Cardiac atrium fibroblast (primary cell): ENCODE measurements at places on chromosomes 12 and 14. TPM values are rescaled to one million over a fixed set of nuclear protein-coding genes. Genes with fewer than 3 reads are reported as not detected.

Gene IL31
- not detected in 2 replicates for total RNA-seq

Gene CLEC4C
- not detected in 2 replicates for total RNA-seq

Gene RAN
- 296 and 309 TPM in 2 replicates for total RNA-seq

Gene SLC10A1
- not detected in 2 replicates for total RNA-seq

Gene KRT83
- total RNA-seq: not detected in 2 replicates

Gene IL26
- total RNA-seq: 0.32 TPM in 1 of 2 replicates, not detected in the other

Gene DLGAP5
- total RNA-seq: 5.4 and 7.8 TPM in 2 replicates

Gene ACOT4
- total RNA-seq: 0.49 and 1.4 TPM in 2 replicates

Gene B4GALNT1
- total RNA-seq: 0.16 and 0.18 TPM in 2 replicates

Gene NR4A1
- 22.0 and 122 TPM in 2 replicates for total RNA-seq

Gene SIX1
- under 0.01 and 0.18 TPM in 2 replicates for total RNA-seq

Gene GUCY2C
- total RNA-seq: not detected in 2 replicates

Gene KRT8
- 12.8 and 17.9 TPM in 2 replicates for total RNA-seq

Gene TAS2R42
- not detected in 2 replicates for total RNA-seq

Gene BMAL2
- total RNA-seq: 1.8 and 6.2 TPM in 2 replicates

Gene MUCL1
- not detected in 2 replicates for total RNA-seq

Gene IFI27L1
- 11.3 and 17.3 TPM in 2 replicates for total RNA-seq

Gene LRP1
- 236 and 285 TPM in 2 replicates for total RNA-seq

Gene PMCH
- not detected in 2 replicates for total RNA-seq

Gene LMO3
- 4.5 and 10.7 TPM in 2 replicates for total RNA-seq

Gene ARHGDIB
- total RNA-seq: 75.2 and 129 TPM in 2 replicates

Gene POC1B
- total RNA-seq: 9.6 and 15.0 TPM in 2 replicates

Gene CDCA4
- total RNA-seq: 11.4 and 11.5 TPM in 2 replicates

Gene KRT81
- 0.16 TPM in 1 of 2 replicates, not detected in the other for total RNA-seq

Gene PLEKHG3
- 12.6 and 14.4 TPM in 2 replicates for total RNA-seq

Gene SDR39U1
- 14.1 and 24.2 TPM in 2 replicates for total RNA-seq

Gene SRRM4
- not detected in 2 replicates for total RNA-seq

Gene GDF3
- not detected in 2 replicates for total RNA-seq

Gene FOXN4
- total RNA-seq: not detected in 2 replicates

Gene LRP1-AS
- total RNA-seq: not detected in 2 replicates

Gene FOXA1
- total RNA-seq: not detected in 2 replicates

Gene CCDC177
- 0.16 and 0.54 TPM in 2 replicates for total RNA-seq

Gene IFI27
- total RNA-seq: 15.2 and 16.2 TPM in 2 replicates

Gene C14orf39
- total RNA-seq: not detected in 2 replicates

Gene REP15
- 0.54 and 0.65 TPM in 2 replicates for total RNA-seq

Gene INF2
- 51.7 and 52.7 TPM in 2 replicates for total RNA-seq

Gene OVCH1
- 0.32 and 2.3 TPM in 2 replicates for total RNA-seq

Gene MANSC1
- total RNA-seq: 22.6 and 35.5 TPM in 2 replicates

Gene SYNDIG1L
- not detected in 2 replicates for total RNA-seq

Gene MYBPC1
- total RNA-seq: not detected in 2 replicates

Gene ABCD2
- not detected in 2 replicates for total RNA-seq

Gene TUNAR
- total RNA-seq: not detected in 2 replicates

Gene TTC9
- total RNA-seq: 0.16 TPM in 1 of 2 replicates, not detected in the other

Gene OR4M1
- not detected in 2 replicates for total RNA-seq

Gene SPPL3
- total RNA-seq: 4.7 and 6.8 TPM in 2 replicates

Gene PPP1R3E
- total RNA-seq: 1.8 and 2.0 TPM in 2 replicates

Gene CEP170B
- 17.5 and 17.8 TPM in 2 replicates for total RNA-seq

Gene SYNJ2BP
- total RNA-seq: 11.9 and 16.0 TPM in 2 replicates

Gene NKX2-8
- not detected in 2 replicates for total RNA-seq
